Thymus (tissue), 14 donors: ENCODE measurements at places on chromosomes 16 and 17. TPM values are rescaled to one million over a fixed set of nuclear protein-coding genes. Genes with fewer than 3 reads are reported as not detected.
A peak's percentile ranks its signal among the peaks of the same experiment; 100 is the strongest.

- DNase-seq = no peak
Observed at GRCh38 chr16:67342616-67343015, 16.0 kb downstream of the LRRC36 start.

- DNase-seq = peak; percentile 33
Observed at GRCh38 chr17:68759343-68760140, 158.4 kb upstream of the FAM20A start.

- no peak for DNase-seq
Observed at GRCh38 chr17:45431531-45432404, 902 bp downstream of the ARHGAP27 start.

GRCh38 chr17:9080983-9081382 is 59.7 kb downstream of the NTN1 start:
- DNase-seq = no peak

Gene ABCA10
- 1.1 TPM for total RNA-seq

GRCh38 chr16:28567292-28567691 is 13.6 kb downstream of the SGF29 start:
- no peak for DNase-seq

Gene LGALS9B
- total RNA-seq = 0.05 TPM

DNA sequence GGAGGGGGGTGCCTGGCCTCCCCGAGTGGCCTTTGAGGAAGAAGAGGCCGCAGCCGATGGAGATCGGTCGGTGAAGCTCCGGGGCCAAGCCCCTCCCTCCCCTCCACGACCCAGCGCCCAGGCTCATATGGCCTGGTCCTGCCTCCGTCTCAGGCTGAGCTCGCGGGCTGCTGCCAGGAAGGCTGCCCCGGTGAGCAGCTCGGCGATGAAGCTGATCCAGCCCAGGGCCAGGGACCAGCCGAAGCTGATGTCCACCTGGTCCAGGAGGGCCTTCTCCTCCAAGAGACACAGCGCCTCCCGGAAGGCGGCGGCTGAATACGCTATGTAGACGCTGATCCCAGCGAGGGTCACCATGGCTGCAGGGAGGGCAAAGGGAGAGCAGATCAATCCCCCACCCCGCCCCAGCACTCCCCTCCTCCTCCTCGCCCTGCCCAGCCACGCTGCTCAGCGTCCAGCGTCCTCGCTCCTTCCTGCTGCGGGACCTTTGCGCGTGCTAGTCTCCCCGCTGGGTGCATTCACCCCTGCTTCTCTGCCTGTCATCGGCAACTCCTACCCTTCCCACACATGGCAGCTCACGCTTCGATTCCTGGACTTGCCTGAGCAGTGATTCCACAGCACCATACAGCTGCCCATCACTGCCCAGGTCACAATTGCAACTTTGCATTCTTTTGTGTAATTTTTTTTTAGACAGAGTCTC is 20.5 kb downstream of the TMEM114 start:
- no peak for DNase-seq

DNA sequence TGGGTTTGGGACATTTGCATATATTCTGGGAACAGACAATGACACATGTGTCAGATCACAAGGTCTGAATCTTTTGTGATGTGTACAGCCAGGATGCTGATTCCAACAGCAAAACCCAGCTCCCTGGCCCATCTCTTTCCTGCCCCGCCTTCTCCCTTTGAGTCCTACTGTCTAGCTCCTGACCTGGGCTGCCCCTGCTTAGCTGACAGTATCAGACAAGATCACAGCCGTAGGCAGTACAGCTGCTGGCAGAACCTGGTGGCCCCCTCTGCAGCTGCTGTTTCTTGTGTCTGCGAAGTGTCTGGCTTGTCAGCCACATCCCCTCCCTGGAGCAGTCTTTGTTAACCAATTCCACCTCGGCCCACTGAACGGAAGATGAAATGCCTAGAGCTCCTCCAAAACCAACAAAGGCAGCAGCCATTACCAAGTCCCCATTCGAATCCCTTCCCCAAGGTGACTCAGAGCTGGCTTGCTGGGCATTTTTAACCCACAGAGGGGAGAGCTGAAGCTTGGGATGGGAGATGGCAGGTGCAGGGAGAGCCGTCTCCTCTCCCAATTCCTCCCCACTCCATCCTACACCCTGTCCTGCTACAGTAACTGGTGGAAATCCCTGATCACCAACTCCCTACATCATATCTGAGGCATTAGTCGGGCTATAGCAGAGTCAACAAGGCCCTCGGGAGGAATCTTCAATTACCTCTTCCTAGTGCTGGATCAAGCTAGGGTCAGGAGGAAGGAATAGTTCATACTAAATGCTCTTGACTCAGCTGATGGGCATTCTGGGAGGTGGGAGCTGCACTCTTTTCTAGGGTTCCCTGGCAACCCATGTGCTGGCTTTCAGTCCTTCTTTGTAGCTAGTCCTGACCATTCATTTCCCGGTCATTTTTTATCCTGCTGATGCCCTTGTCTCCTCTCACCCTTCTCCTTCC is 5.8 kb downstream of the PIPOX start:
- peak; percentile 19 for DNase-seq

GRCh38 chr17:60888812-60889709 is 211.4 kb downstream of the BCAS3 start:
- DNase-seq = no peak

Gene MYO15B
- 31.3 TPM for total RNA-seq

DNA sequence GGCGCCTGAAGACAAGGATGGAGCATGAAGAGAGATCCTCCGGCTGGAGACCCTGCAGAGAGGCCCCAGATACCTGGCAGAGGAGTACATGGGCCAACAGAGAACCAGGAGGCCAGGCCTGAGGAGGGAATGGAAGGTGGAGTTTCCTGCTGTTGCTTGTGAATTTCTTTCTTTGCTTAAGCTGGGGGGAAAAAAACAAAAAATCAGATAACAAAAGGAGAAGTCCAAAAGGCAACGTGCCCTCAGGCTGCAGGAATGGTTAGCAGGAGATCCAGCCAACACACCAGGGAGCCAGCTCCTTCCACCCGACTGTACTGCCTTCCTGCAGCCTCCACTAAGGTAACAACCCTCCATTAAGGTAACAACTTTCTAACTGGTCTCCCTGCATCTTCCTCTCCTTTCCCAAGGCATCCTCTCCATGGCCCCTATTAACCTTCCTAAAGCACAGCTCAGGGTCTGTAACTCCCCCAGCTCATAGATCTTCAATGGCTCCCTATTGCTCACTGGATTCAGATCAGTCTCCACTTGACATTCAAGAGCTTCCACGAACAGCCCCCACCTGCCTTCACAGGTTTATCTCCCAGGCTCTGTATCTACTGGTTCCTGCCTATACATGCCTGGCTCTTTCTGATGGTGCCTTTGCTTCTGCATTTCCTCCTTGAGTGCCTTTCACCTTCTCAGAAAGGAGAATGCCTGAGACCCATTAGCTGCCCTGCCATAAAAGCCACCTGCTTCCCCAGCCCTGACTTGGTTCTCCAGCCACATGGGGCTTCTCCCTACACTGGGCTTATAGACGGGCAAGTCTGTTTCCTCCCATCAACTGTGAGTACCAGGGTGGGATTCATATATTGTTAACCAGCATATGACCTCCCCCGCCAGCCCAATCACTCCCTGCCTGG is 725 bp upstream of the ARL5C start:
- no peak for DNase-seq

Gene ADGRG3
- total RNA-seq = 0.33 TPM

GRCh38 chr17:66542129-66542966 is 239.9 kb downstream of the PRKCA start:
- DNase-seq = no peak

Gene CACNG1
- total RNA-seq = 0.42 TPM

GRCh38 chr16:17519101-17519955 is 48.6 kb upstream of the XYLT1 start:
- DNase-seq = no peak

Gene TMEM132E
- total RNA-seq = 0.09 TPM

DNA sequence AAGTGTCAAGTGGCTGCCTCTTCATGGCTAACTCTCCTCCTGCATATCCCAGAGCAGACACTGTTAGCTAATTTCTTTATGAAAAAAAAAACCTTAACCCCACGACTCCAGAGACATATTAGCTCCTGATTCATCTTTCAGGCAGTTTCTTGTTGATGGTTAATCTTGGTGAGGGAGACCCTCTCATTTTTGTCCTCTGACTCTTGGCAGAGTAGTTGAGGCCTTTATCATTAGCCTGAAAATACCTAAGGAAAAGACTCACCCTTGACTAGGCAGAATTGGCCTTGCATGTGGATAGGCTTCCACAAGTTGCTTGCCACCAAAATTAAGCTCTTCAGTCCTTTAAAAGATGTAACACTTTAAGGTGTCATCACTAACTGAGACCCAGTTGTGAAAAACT is 4.0 kb downstream of the CRYBA1 start:
- no peak for DNase-seq

Gene KRT32
- total RNA-seq = 2.5 TPM

Gene C17orf50
- 0.09 TPM for total RNA-seq

Gene HIC1
- 11.8 TPM for total RNA-seq

- no peak for DNase-seq
Observed at GRCh38 chr16:87243478-87243877, 73.7 kb downstream of the C16orf95 start.

Gene STAC2
- total RNA-seq = under 0.01 TPM

Gene SDK2
- total RNA-seq = 0.66 TPM

Gene HOXB1
- not detected for total RNA-seq

- DNase-seq = no peak
Observed at GRCh38 chr17:80866050-80866793, 125.4 kb upstream of the CHMP6 start.
